ELR (cell line): ENCODE measurements at places on chromosomes 12 and 14.

DNA sequence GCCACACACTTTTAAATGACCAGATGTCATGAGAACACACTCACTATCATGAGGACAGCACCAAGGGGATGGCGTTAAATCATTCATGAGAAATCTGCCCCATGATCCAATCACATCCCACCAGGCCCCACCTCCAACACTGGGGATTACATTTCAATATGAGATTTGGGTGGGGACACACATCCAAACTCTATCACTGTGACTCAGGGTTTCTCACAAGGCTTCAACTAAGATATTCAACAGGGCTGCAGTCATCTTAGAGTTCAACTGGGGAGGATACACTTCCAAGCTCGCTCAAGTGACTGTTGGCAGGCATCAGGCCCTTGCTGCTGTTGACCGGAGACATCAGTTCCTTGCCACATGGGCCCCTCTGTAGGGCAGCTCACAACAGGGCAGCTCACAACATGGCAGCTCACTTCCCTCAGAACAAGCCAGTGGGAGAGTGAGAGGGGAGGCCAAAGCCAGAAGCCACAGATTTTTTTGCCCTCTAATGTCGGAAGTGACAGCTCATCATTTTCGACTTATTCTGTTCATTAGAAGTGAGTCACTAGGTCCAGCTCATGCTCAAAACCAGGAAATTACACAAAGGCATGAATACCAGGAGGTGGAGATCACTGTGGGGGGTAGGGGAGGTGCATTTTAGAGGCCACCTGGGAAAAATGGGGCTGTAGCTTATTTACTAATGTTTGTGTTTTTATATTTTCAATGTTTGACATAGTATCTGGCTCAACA lies 50.8 kb upstream of the PTHLH start:
- peak; percentile 97 for DNase-seq

DNA sequence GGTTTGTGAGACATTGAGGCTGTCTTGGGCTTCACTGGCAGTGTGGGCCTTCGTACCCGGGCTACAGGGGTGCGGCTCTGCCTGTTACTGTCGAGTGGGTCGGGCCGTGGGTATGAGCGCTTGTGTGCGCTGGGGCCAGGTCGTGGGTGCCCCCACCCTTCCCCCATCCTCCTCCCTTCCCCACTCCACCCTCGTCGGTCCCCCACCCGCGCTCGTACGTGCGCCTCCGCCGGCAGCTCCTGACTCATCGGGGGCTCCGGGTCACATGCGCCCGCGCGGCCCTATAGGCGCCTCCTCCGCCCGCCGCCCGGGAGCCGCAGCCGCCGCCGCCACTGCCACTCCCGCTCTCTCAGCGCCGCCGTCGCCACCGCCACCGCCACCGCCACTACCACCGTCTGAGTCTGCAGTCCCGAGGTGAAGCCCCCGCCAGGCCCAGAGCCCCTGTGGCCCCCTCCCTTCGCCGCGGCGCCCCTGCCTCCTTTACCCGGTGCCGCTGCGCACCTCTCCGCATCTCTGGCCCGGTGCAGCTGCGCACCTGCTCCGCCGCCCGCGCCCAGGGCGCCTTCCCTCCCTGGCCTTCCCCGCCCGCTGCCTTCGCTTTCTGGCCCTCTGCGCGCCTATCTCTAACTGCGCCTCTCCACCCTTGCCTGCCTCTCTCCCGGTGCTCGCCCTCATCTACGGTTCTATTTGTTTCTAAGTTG lies at the start of gene ENO2:
ENO2 (plus strand) TSS at position 335 of the 701 bp plus-strand sequence. CDS start 1,253 bp downstream, outside the sequence.
- DNase-seq: peak; percentile 83

GRCh38 chr12:104748356-104748755 lies 209.7 kb downstream of the SLC41A2 start:
- no peak for DNase-seq

DNA sequence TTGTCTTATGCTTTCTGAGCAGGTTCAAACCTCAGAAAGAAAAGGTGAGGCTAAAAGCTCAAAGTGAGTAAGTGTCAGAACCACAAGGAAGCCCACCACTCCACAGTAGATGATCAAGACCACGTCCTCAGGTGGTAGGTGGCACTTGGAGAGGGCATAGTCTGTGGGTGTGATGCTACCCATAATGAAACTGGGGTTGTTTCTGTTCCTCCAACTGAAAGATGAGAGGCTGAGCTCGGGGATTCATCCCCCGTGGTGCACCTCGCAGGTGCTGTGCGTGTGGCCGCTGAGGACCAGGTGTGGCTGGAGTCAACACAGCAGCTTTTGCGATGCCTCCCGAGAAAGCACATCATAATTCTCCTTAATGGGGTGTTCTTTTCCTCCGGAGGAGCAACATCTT lies 285.7 kb downstream of the TTC8 start:
- DNase-seq: no peak

DNA sequence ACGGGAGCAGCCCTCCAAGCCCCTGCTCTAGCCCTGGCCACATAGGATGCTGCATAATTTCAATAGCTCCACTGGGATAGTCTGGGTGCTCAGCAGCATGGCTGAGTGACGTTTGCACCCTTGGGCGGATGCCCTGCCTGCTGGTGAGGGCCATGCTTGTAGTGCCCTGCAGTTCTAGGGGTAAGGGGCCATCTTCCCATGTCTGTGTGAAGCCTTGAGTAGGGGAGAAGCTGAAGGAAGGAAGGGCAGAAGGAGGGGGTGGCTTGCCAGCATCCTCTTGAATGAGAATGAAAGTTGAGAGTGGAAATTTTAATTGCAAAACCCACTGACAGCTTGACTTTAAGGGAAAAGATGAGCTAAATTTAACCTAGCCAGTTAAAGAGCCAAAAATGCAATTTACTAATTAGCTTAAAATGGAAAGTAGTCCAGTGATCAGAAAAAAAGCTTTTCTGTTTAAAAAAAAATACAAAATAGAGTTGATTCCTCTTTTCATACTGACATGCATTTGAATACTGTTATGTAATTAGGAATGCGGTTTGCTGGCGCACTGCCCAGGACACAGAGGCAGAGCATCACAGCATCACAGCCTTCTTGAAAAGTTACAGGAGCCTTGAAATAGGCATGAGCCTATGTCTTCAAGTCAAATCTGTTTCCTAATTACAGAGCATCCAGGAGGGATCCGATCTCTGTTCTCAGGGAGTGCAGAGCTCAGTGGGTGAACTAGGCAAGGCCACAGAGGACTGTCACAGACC lies 18.5 kb upstream of the EML1 start:
- peak; percentile 57 for DNase-seq

DNA sequence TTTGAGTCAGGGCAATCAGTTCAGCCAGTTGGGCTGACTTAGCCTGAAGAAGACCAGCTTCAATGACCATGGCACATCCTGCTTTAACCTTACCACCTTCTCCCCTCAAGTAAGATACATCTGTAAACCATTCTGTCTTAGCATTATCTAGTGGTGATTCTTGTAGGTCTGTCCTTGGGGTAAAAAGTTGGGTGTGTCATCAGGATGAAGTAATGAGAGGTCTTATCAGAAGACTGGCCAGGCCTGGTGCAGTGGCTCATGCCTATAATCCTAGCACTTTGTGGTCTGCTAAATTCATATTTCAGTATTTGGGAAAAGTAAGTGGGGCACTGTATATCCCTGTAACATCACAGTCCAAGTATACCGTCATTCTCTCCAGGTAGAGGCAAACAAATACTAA lies 19.1 kb downstream of the SINHCAF start:
- DNase-seq: no peak

GRCh38 chr14:59318908-59319307 lies 130.4 kb downstream of the DAAM1 start:
- no peak for DNase-seq

- DNase-seq: peak; percentile 48
Observed at GRCh38 chr12:54601841-54602240, 13.4 kb upstream of the PPP1R1A start.

DNA sequence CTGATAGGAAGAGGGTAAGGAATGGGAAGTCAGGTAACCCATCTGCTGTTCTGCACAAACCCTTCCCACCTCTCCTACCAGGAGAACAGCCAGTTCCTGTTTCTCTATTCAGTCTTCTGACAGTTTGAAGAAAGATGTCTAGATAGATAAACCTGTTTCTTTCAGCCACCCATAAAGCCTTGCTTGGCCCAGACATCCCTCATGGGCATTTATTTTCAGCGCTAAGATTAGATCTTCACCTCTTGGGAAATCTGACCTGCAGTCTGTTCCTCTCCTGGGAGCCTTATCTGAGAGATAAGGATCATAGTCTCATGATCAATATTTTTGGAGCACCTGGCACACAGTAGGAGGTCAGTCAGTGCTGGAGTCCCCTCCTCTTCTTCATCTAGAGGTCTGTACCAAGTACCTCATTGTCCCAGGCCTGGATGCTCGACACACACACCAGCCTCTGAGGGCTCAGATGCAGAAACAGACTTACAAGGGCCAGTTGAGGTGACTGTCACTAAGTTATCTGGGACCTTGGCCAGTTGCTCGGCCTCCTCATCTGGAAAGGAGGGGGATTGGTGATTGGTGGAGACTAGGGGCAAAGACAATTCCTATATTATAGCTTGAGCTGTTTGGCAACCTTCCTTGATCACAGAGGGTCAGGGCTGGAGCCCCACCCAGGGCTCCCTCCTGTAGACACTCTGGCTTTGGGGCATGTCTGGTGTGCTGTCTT lies 18.2 kb downstream of the ACVRL1 start:
- DNase-seq: no peak

GRCh38 chr12:85441741-85442140 lies 161.7 kb downstream of the ALX1 start:
- DNase-seq: peak; percentile 37

GRCh38 chr12:118307069-118307954 lies 65.4 kb downstream of the TAOK3 start:
- DNase-seq: peak; percentile 96
